ENCODE measurements at places on chromosomes 6 and 20. TPM values are rescaled to one million over a fixed set of nuclear protein-coding genes. Genes with fewer than 3 reads are reported as not detected.

SCP2D1 gene
- not detected for total RNA-seq

ARMC2 gene
- 6.3 TPM for total RNA-seq

ABHD16B gene
- not detected for total RNA-seq

TMC2 gene
- total RNA-seq = 1.3 TPM

NKAIN2 gene
- not detected for total RNA-seq

BPIFB4 gene
- not detected for total RNA-seq

SRMS gene
- total RNA-seq = not detected

SIM1 gene
- 14.0 TPM for total RNA-seq

CENPB gene
- total RNA-seq = 36.5 TPM

SLC35D3 gene
- total RNA-seq = not detected

MYB gene
- total RNA-seq = not detected

CAPN11 gene
- total RNA-seq = 3.2 TPM

CST2 gene
- not detected for total RNA-seq

GSTA4 gene
- 23.3 TPM for total RNA-seq

DLK2 gene
- not detected for total RNA-seq

ERVFRD-1 gene
- 0.44 TPM for total RNA-seq

TTLL9 gene
- not detected for total RNA-seq

ADGRF1 gene
- total RNA-seq = not detected

OPN5 gene
- not detected for total RNA-seq

HTR1E gene
- total RNA-seq = not detected

ZSCAN23 gene
- total RNA-seq = 1.7 TPM

RCAN2 gene
- 12.6 TPM for total RNA-seq

CYP39A1 gene
- total RNA-seq = 0.94 TPM

TRIM15 gene
- not detected for total RNA-seq

Measured in subcutaneous adipose tissue (tissue), 4 donors.